H9 (cell line): ENCODE measurements at places on chromosomes 6 and 20. TPM values are rescaled to one million over a fixed set of nuclear protein-coding genes. Genes with fewer than 3 reads are reported as not detected.
A peak's percentile ranks its signal among the peaks of the same experiment; 100 is the strongest.

GRCh38 chr6:28446818-28447511, 3.7 kb upstream of the ZSCAN23 start:
- no peak overlapping the region for H3K27ac ChIP-seq
- H3K4me1 ChIP-seq: peaks cover 3% of the 10 kb centered on the region
- peak; percentile 58 for DNase-seq
- no peaks in the 10 kb centered on the region for H3K27me3 ChIP-seq

HLA-DQA2 gene
- total RNA-seq: not detected in 2 replicates

DNA sequence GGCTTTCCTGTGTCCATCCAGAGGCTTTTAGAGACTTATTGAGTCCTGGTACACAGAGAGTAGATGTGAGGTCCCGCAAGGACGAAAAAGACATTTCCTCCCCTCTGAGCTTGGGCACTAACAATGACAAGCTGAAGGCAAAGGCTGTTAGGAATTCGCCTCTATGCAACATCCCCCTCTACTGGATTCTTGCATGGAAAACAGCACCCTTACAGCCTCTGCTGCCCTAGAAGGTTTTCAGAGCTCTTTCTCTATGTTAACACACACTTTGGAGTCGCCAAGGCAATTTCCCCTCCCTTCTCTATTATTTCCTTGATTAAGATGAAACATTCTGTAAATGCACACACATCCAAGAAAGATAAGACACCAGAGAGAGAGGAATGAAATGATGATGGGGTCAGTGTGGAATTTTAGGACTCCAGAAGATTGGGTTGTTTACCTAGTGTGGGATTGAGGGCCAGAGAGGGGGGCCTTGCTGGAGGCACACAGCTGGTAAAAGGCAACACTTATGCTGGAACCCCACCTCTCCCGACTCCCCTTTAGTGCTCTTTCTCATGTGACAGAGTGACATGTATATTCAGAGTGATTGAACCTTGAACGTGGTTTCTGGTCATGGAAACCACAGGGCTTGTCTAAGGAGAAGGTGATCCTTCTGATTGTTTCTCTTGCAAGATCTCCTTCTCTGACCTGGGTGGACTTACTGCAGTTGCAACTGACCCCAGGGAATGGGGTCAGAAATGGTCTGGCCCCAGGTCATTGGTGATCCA, 300.7 kb downstream of the CLIC5 start:
- no peak overlapping the region for H3K4me3 ChIP-seq
- no peaks in the 10 kb centered on the region for H3K4me1 ChIP-seq
- H3K27me3 ChIP-seq: no peaks in the 10 kb centered on the region; the same call in 1 of the 2 replicates
- no peaks in the 10 kb centered on the region for H3K36me3 ChIP-seq
- DNase-seq: peak; percentile 77
- H3K27ac ChIP-seq: no peak overlapping the region

- H3K27ac ChIP-seq: no peak overlapping the region
- no peaks in the 10 kb centered on the region; the same call in 1 of the 2 replicates for H3K4me1 ChIP-seq
- H3K4me3 ChIP-seq: no peak overlapping the region
- H3K36me3 ChIP-seq: no peaks in the 10 kb centered on the region; the same call in 2 of the 3 replicates
These were observed 207.7 kb downstream of the TBX18 start for GRCh38 chr6:84556541-84557335.

GRCh38 chr20:31454361-31454760, 13.9 kb downstream of the DEFB123 start:
- H3K27ac ChIP-seq: no peak overlapping the region
- no peak overlapping the region for H3K4me3 ChIP-seq
- H3K27me3 ChIP-seq: no peaks in the 10 kb centered on the region
- DNase-seq: no peak
- H3K4me1 ChIP-seq: no peaks in the 10 kb centered on the region

HNF4A gene
- 0.04 TPM in 1 of 2 replicates, not detected in the other for total RNA-seq

- peaks cover 1% of the 10 kb centered on the region for H3K36me3 ChIP-seq
- H3K27ac ChIP-seq: no peak overlapping the region
- H3K4me3 ChIP-seq: no peak overlapping the region
- H3K27me3 ChIP-seq: no peaks in the 10 kb centered on the region
- DNase-seq: no peak
These were observed 46.0 kb upstream of the TOP1 start for GRCh38 chr20:40982415-40983145.

DNA sequence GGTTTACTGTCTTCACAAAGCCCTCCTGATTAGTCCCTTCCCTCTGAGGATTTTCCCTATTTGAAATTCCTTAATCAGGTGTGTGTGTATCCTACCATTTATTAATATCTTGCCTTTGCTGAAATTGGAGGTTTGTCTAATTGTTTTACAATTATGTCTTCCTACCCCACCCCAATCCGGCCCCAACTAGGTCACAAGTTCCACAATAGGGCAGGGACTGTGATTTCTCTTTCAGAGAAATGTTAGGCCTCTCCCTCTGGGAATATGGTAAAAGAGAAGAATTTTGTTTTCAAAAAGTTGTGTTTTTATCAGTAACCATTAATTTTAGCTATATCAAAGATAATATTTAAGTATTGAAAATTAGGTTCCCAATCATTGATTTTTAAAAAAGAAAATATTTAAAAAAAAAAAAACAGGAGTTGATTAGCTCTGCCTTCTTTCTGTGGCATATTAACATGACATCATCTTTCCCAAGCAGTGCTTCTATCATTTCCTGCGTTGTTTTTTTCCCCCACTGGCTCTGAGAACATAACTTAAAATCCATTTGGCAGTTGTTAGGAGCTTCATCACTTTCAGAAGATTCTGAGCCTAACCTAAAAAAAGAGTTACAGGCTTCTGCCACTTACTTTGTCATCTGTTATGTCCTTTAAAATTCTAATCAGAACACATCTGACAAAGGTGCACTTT, 36.1 kb downstream of the BLOC1S5 start:
- no peak for DNase-seq
- H3K27ac ChIP-seq: no peak overlapping the region
- H3K36me3 ChIP-seq: peaks cover 6% of the 10 kb centered on the region; the same call in 1 of the 2 replicates
- H3K4me3 ChIP-seq: no peak overlapping the region
- H3K27me3 ChIP-seq: no peaks in the 10 kb centered on the region
- H3K4me1 ChIP-seq: peaks cover 3% of the 10 kb centered on the region; the same call in 1 of the 2 replicates

DNA sequence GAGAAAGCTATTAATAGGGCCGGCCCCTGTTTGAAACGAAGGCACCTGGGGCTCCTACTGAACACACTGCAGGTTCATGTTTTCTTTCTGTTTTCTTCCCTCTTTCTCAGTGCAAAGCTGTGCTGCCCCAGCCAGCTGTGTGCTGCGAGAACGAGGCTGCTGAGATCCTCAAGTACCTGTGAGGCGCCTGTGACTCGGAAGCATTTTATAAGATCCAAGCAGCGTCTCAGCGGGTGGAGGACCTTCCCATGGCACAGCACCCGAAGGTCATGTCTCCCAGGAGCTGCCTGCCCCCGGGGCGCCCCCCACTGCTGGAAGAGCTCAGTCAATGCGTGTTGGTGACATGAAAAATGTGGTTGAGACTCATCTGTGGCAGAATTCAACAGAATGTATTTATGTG, 66.3 kb downstream of the SMOC2 start:
- H3K4me3 ChIP-seq: no peak overlapping the region
- peaks cover 3% of the 10 kb centered on the region for H3K36me3 ChIP-seq
- H3K4me1 ChIP-seq: no peaks in the 10 kb centered on the region
- no peak overlapping the region for H3K27ac ChIP-seq
- no peaks in the 10 kb centered on the region for H3K27me3 ChIP-seq
- DNase-seq: no peak

DNA sequence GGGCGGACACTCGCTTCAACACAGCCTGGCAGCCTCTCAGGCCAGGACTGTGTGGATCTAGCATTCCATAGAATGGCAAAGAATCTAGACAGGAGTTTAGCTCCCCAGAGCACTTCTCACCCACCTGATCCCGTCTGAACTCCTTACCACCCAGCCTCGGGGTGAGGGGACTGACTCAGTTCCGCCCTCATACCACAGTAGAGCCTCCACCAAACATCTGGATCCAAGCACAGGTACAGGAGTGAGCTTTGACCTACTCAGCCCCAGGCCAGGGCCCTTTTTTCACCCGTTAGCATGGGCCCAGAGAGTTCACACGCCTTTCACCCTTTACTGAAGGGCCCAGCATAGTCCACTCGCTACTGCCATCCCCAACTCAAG, 715 bp downstream of the PSMF1 start:
- H3K27me3 ChIP-seq: no peaks in the 10 kb centered on the region
- no peak for DNase-seq
- H3K27ac ChIP-seq: no peak overlapping the region
- H3K4me3 ChIP-seq: peak overlapping the region; percentile 96
- H3K36me3 ChIP-seq: peaks cover 6% of the 10 kb centered on the region; the same call in 2 of the 3 replicates

DOK5 gene
- 3.0 and 4.5 TPM in 2 replicates for total RNA-seq

OR2B6 gene
- total RNA-seq: not detected in 2 replicates

DNA sequence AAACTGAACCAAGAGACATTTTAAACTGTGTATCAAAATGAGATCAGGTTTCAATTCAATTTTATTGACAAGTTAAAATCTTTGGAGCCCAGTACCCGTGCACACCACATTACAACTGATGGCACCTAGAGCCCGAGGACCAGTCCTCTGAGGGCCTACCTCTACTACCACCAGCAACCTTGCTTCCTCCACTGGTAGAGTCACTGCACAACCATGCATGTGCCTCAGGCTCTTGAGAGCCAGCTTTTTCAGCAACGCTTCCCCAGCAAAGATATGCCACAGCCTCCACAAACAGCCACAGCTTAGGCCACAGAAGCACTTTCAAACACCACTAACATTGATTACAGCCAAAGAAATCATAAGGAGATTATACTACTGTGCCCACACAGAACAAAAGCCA, 328.6 kb upstream of the RNF217 start:
- no peak overlapping the region for H3K27ac ChIP-seq
- DNase-seq: no peak
- H3K36me3 ChIP-seq: no peaks in the 10 kb centered on the region
- H3K27me3 ChIP-seq: no peaks in the 10 kb centered on the region
- no peak overlapping the region for H3K4me3 ChIP-seq

DNA sequence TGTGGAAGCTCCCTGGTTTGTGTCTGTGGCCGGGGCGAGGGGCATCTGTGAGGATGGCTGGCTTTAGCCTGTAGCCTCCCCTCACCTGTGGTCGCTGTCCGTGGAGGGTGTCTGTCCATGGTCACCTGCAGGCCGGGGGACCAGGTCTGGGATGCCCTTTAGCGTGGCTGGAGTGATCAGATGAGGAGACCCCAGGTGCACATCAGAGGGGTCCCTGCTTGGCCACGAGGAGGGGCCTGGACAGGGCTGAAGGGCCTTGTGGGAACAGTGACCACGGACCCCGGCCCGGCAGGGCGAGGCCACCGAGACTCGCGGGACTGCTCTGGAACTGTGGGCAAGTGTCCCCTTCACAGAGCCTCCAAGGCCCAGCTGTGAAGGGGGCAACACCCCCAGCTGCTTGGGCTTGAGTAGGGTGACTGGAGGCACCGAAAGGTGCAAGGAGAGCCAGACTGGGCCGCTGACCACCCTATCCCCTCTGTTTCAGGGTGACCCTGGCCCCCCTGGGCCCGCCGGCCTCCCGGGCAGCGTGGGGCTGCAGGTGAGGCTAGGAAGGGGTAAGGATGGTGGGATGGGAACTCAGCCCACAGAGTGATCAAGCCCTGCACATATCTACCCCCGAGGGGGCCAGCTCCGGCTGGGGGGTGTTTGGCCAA, 8.6 kb downstream of the COL9A3 start:
- no peak overlapping the region for H3K4me3 ChIP-seq
- H3K36me3 ChIP-seq: 0 out of 2 replicates have a peak, but pooled peaks cover 3% of the 10 kb centered on the region
- H3K27ac ChIP-seq: no peak overlapping the region
- no peak for DNase-seq

- no peaks in the 10 kb centered on the region for H3K4me1 ChIP-seq
- H3K36me3 ChIP-seq: peaks cover 10% of the 10 kb centered on the region
- no peak for DNase-seq
- H3K27ac ChIP-seq: no peak overlapping the region
- peak overlapping the region; percentile 49 for H3K4me3 ChIP-seq
- H3K27me3 ChIP-seq: no peaks in the 10 kb centered on the region
These were observed 111.2 kb upstream of the HIVEP1 start for GRCh38 chr6:11900662-11901598.

- H3K4me1 ChIP-seq: no peaks in the 10 kb centered on the region
- no peaks in the 10 kb centered on the region for H3K36me3 ChIP-seq
- no peaks in the 10 kb centered on the region for H3K27me3 ChIP-seq
- no peak for DNase-seq
- no peak overlapping the region for H3K4me3 ChIP-seq
- H3K27ac ChIP-seq: no peak overlapping the region
These were observed 100.5 kb downstream of the SAMD3 start for GRCh38 chr6:130122243-130122642.
